ENCODE measurements at places on chromosomes 3 and 15.

- no peak for DNase-seq
Measured at GRCh38 chr3:152621967-152622810, 212.7 kb upstream of the P2RY1 start.

DNA sequence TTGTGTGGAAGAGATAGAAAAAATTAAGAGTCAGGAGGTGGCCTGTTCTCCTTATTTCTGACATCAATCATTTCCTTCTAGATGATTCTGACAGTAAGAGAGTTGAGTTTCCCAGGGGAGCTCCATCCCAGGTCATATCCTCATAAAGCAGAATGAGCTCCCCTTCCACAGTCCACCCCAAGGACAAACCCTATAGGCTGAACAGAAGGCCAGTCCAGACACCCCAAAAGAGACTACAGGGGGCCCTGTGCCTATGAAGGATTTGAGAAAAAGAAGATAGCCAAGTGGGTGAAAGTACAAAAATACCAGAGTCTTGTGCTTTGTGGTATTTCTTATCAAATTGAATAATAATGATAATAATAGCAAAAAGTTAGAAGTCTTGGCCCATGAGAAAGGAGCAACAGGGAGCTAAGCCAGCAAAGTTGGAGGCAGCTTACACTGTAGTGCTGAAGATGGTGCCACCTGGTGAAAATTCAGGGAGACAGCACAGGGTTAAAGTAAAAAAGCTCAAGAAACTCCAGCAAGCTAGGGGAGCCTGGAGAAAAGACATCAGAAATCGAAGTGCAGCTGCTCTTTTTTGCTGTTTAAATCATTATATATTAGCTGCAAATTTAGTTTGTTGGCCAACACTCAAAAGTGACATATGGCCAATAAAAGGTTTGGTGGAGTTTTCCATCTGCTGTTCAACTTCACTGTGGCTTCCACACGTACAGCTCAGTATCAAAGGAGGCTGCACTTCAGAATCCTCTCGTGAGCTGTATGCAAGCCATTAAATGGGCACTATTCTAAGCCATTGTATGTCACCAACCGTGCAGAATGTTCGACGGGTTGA, 35.8 kb upstream of the SLC24A5 start:
- no peak for DNase-seq

DNA sequence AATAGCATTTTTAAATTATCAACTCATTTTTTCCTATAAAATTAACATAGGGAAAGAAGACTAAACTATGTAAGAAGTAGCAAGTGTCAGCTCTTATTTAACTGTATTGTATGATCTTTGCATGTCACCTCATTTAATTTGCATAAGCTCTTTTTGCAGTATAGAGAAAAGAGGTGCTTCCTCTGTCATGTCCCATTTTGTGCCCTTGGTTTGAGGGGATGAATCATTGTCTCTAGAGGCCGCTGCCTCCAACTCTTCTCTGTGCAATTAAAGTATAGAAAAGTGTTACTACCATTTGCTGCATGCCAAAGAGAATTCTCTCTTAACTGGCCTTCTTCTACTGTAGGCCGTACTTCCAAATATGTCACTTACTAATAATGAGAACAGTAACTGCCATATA, 93.4 kb downstream of the LRRC28 start:
- DNase-seq, result no peak

DNA sequence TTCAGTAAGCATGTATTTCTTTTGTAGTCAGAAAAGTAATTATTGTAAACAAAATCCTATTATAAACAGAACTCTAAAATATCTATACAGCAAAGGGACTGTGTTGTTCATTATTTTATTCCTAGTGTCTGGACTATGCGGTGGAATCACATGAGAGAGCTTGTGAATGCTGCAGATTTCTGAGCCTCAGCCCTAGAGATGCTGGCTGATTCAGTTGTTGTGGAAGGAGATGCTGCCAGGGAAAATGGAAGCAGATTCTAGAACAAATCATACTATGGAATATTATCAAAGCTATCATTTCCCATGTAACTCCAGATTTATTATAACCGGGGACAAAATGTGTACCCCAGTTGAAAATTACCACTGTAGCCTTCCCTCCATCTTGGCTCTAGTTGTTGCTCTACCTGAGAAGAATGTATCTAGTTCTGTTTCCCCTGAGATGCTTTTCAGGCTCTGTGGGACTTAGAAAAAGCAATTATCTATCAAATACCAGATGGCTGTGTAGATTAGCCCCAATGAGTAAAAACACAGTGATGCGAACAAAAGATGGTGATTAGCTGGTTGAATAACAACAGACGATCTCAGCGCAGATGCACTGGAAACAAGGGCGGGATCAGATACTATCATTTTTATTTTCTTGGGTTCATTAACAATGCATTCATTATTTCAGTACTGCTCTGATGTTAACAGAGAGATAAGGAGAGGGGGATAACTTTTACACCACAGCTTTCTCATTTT, 131.3 kb downstream of the TMEM108 start:
- DNase-seq, result no peak

- no peak for DNase-seq
Measured at GRCh38 chr3:100540791-100541334, 48.4 kb downstream of the TMEM45A start.

DNA sequence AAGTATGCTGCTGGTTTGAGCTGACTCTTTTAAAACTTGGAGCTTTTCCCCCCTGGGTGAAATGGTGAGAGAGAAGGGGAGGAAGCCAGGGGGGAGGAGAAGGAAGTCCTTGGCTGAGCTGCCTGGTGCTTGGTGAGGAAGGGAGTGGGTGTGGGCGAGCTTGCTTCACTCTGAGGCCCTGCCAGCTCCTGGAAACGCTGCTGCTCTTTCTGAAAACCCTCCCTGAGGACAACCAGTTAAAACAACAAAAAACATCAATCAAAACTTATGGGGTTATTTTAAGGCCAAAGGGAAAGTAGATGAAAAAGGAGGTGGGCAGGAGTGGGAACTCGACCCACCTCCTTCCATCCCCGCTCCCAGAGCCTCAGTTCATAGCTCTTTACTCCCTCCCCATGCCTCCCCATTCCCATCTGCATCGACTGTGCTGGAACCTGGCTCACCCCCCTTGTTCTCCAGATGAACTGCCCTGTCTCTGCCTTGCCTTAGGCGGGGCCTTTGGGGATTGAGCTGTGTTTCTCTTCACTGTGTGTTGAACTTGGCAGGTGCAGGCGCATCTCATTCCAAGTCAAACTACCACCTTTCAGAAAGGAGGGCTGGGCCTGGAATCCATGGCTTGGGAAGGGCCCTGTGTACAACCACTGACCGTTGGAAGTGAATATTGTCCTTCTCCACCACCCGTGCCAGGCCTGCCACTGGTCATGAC, 166.1 kb downstream of the ZNF621 start:
- DNase-seq, result no peak

- DNase-seq, result no peak
Measured at GRCh38 chr3:9021271-9022009, 58.2 kb upstream of the RAD18 start.

DNA sequence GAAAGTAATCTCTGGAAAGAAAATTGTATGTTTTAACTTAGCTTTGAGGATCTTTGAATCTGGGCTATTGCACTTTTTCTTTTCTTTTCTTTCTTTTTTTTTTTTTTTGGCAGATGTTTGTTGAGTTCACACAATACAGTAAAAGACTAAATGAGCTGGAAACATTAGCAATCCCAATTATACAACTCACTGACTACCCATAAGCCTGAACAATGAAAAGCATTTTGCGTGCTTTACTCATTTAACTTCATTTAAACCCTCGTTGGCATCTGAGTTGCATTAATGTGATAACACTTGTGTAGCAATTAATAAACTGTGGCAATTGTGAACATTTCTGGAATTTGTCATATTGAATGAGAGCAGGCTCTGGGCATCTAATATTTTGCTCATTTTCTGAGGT, 269.4 kb upstream of the RBMS3 start:
- DNase-seq, result no peak

GRCh38 chr3:157618075-157618760, 115.0 kb upstream of the VEPH1 start:
- DNase-seq, result no peak

- no peak for DNase-seq
Measured at GRCh38 chr3:2978977-2979732, 131.0 kb downstream of the IL5RA start.

GRCh38 chr3:14266361-14266760, 87.7 kb downstream of the LSM3 start:
- no peak for DNase-seq

GRCh38 chr15:77606142-77607034, 26.3 kb downstream of the LINGO1 start:
- DNase-seq, result no peak

GRCh38 chr15:79455361-79455760, 23.2 kb downstream of the MINAR1 start:
- no peak for DNase-seq

- DNase-seq, result no peak
Measured at GRCh38 chr3:97699889-97700288, 64.7 kb upstream of the ARL6 start.

GRCh38 chr15:70741677-70742293, 21.6 kb downstream of the UACA start:
- DNase-seq, result no peak

GRCh38 chr15:29704950-29705597, 117.2 kb downstream of the TJP1 start:
- DNase-seq, result no peak

- DNase-seq, result no peak
Measured at GRCh38 chr15:65918357-65918920, 49.1 kb downstream of the RAB11A start.

GRCh38 chr15:100905850-100906249, 13.3 kb upstream of the LRRK1 start:
- DNase-seq, result no peak

- no peak for DNase-seq
Measured at GRCh38 chr3:85162905-85163304, 204.1 kb downstream of the CADM2 start.

DNA sequence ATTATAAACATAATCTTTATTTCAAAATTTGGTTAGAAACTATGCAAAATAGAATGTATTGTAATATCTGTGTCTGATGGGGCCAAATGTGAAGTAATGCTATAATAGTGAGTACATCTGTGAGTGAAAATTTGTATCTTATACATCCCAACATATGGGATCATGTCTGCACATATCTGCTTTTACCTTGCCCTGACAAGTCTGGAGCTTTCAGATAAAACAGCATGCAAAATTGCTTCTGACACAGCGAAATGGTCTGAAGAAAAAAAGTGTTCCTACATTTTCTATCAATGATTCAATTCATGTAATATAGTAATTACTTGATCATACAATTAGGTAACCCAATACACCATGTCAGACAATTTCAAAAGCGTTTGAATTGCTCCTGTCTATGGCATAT, 58.1 kb upstream of the P3H2 start:
- DNase-seq, result no peak

GRCh38 chr3:133058243-133058642, 20.1 kb downstream of the TMEM108 start:
- DNase-seq, result no peak

DNA sequence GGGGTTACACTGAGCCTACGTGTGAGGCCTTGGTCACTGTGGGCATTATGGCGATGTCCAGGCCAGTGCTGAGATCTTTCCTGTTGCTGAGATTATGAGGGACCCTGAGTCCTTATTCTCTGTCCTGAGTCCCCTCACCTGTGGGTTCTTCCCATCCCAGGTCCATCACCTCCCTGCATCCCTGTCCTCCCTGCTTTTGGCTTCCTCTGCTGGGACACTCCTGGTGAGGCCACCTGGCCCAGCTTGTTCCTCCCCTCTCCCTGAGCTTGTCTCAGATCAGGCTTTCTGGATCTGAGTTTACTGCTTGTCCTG, 36.1 kb downstream of the AMOTL2 start:
- DNase-seq, result no peak

GRCh38 chr3:140602781-140603180, 75.1 kb upstream of the TRIM42 start:
- DNase-seq, result no peak

DNA sequence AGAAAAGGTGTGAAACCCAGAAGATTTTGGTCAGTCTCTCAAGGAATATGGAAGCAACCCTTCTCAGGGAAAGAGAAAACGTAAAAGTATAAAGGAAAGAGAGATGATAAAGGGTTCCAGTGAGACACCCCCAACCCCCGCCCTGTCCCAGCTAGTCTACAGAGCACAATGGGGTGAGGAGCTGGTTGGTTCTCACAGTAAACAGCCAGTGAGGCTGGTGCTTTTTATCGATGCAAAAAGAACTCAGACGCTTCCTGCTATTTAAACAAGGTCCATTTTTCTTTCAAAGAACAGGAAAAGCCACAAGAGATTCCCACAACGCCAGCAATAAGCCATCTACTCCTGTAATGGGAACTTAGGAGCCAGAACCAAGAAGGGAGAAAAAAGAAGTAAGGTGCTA, 65.9 kb downstream of the CHAC1 start:
- no peak for DNase-seq

DNA sequence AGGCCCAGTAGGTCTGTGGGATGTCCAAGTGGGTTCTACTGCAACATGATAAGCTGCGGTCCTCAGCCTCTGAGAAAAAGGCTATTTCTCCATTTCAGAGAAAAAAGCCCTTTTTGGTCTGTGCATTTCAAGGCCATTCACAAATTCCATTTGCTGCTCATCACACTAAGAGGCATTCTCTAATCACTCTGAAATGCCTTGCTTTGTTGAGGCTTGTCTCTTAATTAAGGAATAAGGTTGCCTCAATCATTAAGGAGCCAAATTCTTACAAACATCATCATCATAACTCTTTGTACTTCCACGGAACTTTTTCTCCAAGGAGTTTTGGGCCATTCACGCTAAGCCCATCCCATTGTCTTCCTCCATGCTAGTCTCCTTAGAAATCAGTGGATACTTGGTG, 74.4 kb downstream of the BOC start:
- no peak for DNase-seq

DNA sequence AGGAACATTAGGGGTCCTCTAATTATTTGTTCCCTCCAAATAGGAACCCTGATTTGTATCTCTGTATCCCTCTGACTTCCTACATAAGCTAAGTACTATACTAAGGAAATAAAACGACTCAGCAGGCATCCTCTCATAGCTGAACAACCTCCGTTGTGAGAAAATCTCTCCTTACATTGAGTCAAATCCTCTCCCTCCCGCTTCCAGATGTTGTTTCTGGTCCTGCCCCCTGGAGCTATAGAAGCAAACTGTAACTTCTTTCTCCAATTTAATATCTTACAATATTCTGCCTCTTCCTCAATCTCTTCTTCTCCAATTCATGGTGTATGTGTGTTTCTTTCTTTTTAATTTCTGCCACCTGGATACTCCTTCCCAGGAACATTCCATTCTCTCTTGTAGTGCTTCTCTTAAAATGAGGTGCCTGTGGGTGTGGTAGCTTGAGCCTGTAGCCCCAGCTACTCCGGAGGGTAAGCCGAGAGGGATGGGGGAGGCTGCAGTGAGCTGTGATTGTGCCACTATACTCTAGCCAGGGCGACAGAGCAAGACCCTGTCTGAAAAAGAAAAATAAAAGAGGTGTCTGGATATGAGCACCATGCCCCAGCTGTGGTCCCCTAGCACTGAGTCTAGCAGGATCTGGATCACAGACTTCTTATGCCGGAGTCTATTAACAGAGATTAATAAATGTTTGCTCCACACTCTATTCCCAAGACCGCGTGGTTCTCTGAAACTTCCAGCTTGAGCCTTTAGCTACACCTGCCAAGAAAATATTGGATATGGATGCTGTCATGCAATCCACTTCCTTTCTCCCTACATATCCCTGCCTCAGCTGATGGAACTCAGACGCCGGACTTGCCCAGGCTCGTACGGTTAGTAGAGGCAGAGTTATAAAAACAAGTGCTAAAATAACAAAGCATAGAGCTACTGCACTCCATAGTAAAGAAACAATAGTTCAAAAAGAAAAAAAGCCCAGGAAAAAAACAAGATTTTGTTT, 42.9 kb upstream of the NEO1 start:
- no peak for DNase-seq

All from stimulated activated CD4-positive, alpha-beta T cell treated with anti-CD3 and anti-CD28 coated beads, TNF-alpha, amount 100 ng/mL, for 1 hour (primary cell).